ENCODE measurements at places on chromosomes 4 and X.

GRCh38 chrX:38326086-38326485, 1.2 kb downstream of the RPGR start:
- DNase-seq = no peak

DNA sequence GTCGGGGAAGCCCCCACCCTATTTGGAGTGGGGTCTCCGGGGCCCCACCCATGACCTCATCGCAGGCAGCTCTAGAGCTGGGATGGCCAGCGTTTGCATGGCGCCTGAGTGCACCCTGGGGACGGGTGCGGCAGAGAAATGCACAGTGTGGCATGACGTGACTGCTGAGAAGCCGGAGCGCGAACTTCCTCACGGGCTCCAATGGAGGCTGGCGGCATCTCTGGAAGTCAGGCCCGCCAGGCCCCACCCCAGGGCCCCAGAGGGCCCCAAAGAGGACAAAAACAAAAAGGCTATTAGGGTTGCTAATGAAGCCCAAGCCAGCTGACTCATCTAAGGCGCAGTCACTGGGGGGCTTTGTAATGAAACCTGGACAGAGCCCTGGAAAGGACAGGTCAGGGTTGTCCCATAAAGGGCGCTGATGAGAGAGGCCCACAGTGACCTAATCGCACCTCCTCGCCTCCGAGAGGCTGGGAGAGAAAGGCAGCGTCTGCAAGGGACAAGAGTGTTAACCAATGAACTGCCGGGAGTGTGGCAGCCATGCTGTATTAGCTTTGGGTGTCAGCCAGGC, 86.0 kb upstream of the C1QTNF7 start:
- DNase-seq = no peak

GRCh38 chr4:180436361-180436760, 1806.8 kb upstream of the TENM3 start:
- no peak for DNase-seq

DNA sequence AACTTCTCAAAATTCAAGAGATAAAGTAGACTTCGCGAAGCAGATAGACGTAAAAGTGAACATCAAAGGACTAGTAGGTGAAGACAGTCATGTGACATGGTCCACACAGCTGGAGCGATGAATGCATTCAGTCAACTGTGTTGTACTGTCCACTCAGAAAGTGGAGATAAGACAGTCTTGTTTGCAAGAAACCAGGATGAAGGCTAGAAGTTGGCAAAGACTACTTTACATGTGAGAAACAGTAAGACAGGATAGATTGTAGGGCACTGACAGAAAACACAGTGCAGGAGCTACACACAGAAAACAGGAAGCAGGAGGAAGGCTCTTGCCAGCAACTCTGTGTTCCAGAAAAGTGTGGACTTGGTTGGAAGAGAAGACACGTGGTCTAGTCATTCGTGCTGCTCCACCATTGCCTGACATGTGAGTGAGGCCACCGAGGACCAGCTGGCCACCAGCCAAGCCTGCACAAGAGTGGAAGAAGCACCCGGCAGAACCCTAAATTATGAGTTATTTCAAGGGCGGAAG, 78.9 kb downstream of the FAT1 start:
- DNase-seq = no peak

DNA sequence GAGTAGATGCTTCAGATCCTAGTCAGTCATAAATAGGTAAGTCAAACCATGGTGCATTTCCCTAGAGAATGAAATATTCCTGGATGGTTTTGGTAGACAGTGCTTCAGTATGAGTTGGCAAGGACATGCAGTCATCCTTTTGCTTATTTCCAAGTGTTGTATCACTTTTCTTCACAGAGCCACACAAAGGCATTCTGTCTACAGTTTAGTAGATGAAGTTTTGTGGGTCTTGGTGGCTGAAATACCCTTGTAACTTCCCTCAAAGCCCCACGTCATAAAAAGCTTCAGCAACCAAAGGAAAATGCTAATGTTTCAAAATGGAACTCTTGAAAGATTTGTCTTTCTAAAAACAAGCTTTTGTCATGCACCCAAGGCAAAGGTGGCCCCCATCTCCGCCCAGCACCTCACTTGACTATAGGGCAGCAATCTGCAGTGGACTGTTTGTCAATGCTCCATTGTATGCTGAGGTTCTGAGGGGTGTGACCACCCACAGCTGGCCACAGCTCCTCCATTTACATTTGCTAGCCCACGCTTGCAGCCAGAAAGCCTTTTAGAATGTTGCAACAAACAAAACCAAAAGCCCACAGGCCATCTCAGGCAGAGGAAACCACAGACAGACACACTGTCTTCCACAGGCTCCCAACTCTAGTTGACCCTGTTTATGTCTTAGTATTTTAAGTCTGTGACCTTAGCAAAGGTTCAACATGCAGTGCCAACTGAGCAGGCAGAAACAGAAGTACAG, 87.1 kb upstream of the FAM9C start:
- DNase-seq = no peak

DNA sequence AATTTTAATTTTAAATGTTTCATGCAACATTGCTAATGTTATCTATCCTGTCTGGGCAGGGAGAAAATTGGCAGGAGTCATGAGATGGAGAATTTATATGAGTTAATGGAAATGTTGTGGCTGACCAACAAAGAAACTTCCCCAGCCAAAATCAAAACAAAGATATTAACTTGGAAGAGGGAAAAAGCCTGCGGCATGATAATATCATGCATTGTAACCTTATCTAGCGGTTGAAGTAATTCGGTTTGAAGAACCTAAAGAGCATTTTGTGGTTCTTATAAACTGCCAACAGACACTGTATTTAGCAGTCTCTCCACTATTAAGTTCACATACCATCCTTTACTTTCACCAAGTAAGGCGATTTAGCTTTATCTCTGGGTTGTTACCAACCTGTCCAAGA, 42.3 kb downstream of the DKK2 start:
- DNase-seq = no peak

DNA sequence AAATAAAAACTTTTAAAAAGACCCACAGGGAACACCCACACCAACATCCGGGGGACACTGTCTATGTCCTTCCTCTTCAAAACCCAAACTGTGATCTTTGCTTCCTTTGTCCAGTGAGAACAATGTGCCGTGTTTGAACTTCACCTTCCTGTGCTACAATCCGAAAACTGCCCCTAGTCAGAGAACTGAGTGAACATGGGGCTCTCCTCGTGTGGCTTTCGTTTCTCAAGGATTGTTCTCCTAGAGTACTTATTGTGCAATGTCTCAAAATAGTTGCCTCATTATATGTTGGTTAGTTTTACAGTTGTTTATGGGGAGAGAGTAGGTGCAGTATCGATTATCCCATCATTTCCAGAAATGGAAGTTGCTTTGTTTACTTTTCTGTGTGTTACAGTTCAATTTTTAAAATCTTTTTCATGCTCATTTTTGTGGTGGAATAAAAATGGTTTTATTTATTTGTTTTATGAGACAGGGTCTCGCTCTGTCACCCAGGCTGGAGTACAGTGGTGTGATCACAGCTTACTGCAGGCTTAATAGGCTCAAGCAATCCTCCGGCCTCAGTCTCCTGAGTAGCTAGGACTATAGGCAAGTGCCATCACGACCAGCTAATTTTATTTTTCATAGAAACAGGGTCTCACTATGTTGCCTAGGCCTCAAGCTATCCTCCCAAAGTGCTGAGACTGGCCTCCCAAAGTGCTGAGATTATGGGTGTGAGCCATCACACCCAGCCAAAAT, 29.9 kb downstream of the RBMX start:
- no peak for DNase-seq

Measured in neural progenitor cell (in vitro differentiated cells).